ENCODE measurements at places on chromosomes 7 and 10.

GRCh38 chr7:17007841-17008240 lies 126.1 kb upstream of the AGR3 start:
- no peak for DNase-seq

DNA sequence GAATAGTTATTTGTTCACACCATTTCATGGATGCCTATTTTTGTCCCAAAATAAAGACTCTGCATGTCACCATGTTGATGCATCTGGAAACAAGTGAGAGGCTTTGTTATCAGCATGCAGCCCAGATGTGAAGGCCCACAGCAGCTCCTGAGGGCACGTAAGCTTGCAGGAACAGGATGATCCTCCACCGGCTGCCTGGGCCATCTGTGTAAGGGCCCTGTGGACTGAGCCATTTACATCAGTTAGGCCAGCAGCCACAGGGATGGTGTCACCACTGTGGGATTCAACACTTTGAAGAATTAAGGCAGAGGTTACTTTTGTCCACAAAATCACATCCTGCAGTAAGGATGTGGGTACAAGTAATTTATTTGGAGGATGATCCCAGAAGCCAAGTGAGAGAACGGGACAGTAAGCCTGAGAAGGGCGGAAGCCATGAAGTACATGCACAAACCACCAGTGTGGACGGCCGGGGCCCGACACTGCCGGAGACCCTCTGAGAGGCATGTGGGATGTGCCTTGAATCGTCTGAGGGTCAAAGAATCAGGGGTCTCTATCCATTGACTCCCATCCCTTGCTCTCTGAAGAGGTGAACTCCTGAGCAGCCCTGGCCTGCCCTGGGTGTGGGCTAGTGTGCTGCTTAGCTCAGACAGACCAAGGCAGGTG lies 609.7 kb downstream of the DNAJB6 start:
- no peak for DNase-seq

GRCh38 chr10:77428691-77429395 lies 208.8 kb downstream of the KCNMA1 start:
- no peak for DNase-seq

DNA sequence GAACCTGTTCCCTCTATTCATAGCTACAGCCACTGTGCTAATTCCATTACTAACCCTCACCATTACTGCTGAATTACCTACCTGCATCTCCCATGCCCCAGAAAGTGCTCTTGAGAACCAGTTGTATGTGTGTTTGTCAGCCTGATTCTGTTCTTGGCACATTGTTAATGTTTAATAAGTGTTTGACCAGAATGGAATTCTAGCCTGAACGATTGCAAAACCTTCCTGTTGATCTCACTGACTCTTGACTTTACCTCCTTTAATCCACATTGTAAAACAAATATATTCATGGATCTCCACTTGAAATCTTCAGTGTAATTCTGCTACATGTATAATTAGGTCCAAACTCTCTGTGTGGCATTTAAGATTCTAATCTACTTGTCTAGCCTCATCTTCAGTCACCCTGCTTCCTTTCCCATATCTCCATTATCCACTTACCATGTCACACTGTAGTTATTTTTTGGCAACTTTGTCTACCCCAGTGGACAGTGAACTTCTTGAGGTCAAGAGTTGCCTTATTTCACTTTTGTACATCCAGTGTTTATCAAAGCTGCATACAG lies 4.9 kb downstream of the ZNF277 start:
- no peak for DNase-seq

- no peak for DNase-seq
Measured at GRCh38 chr10:5135581-5135980, 41.4 kb downstream of the AKR1C3 start.

- no peak for DNase-seq
Measured at GRCh38 chr7:97107192-97107800, 10.2 kb upstream of the SDHAF3 start.

GRCh38 chr10:58473976-58474375 lies 38.7 kb upstream of the BICC1 start:
- DNase-seq = no peak

GRCh38 chr7:100641860-100642533 lies 645 bp upstream of the TFR2 start:
- no peak for DNase-seq

All from stimulated activated CD4-positive, alpha-beta T cell treated with anti-CD3 and anti-CD28 coated beads, Interleukin-4, amount 100 ng/mL, for 24 hours (primary cell).